ENCODE measurements at places on chromosomes 16 and 17. TPM values are rescaled to one million over a fixed set of nuclear protein-coding genes. Genes with fewer than 3 reads are reported as not detected.

ITGAD gene
- total RNA-seq, result not detected

ZC3H18 gene
- total RNA-seq, result 7.5 TPM

GRAP gene
- 224 TPM for total RNA-seq

PLEKHH3 gene
- total RNA-seq, result 16.8 TPM

FN3K gene
- 3.8 TPM for total RNA-seq

MYH3 gene
- 0.52 TPM for total RNA-seq

ADAD2 gene
- not detected for total RNA-seq

Data from dermis lymphatic vessel endothelial cell (primary cell).